Activated CD4-positive, CD25-positive, alpha-beta regulatory T cell (primary cell): ENCODE measurements at places on chromosomes 2 and 18.

- DNase-seq: no peak
These were observed 35.7 kb upstream of the NEMP2 start for GRCh38 chr2:190569994-190570755.

- no peak for DNase-seq
These were observed 381.6 kb upstream of the TRIB2 start for GRCh38 chr2:12335131-12335530.

GRCh38 chr2:37711308-37711731 is 39.9 kb upstream of the CDC42EP3 start:
- no peak for DNase-seq

GRCh38 chr18:37176621-37176934 is 347.7 kb downstream of the KIAA1328 start:
- DNase-seq: no peak

GRCh38 chr18:69518989-69519388 is 118.3 kb downstream of the DOK6 start:
- no peak for DNase-seq

- DNase-seq: no peak
These were observed 36.7 kb downstream of the SLC9A4 start for GRCh38 chr2:102509749-102510148.

- DNase-seq: no peak
These were observed 134.8 kb downstream of the GCA start for GRCh38 chr2:162478721-162479129.

DNA sequence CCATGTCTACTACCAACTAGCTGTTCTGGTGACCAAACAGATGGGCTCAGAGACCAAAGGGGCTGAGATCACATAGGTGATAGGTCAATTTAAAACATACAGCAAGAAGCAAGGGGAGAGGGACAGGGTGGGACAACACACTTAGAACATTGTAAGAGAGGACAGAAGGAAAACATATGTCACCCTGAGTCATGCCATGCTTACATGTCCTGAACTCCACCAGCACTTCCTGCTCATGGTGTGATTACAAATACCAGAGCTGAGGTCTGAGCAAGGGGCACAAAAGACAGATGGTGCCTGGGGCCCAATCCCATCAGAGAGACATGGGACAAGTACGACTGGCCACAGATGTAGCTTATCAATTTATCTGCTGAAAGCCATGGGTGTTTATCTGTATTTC is 28.7 kb upstream of the GALNT14 start:
- no peak for DNase-seq

DNA sequence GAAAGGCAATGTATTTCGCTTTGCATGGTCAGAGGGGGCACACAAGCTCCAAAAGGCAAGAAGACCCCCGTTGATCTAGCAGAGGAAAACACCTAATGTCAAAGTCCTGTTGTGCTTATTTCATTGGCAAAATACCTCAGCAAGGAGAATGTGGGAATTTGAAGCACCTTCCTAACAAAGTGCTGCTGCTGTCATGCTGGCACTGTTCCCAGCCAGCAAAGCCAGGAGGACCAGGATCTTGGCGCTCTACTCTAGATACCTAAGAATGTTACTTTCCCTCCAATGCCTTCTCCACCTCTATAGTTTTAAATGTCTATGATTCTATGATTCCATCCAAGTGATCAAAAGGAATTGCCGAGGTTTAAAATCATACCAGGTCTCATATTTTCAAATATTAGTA is 867.9 kb upstream of the POU3F3 start:
- no peak for DNase-seq

DNA sequence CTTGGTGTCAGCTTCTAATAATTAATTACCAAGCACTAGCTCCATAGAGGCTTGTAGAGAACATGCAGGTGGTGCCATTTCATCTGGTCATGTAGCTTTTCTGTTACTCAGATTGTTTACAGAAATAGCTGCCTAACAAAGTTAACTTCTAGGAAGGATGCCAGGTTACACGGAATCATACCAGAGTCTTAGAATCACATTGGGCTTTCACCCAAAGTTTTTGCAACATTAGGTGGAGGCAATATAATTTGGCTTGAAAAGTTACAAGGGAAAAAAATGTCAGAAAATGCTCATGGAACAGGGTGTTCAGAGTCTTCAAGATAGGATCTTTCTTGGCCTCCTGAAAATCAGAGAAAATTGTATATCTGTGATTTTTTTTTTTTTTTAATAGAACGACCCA is 135.6 kb downstream of the ARHGAP15 start:
- DNase-seq: no peak

DNA sequence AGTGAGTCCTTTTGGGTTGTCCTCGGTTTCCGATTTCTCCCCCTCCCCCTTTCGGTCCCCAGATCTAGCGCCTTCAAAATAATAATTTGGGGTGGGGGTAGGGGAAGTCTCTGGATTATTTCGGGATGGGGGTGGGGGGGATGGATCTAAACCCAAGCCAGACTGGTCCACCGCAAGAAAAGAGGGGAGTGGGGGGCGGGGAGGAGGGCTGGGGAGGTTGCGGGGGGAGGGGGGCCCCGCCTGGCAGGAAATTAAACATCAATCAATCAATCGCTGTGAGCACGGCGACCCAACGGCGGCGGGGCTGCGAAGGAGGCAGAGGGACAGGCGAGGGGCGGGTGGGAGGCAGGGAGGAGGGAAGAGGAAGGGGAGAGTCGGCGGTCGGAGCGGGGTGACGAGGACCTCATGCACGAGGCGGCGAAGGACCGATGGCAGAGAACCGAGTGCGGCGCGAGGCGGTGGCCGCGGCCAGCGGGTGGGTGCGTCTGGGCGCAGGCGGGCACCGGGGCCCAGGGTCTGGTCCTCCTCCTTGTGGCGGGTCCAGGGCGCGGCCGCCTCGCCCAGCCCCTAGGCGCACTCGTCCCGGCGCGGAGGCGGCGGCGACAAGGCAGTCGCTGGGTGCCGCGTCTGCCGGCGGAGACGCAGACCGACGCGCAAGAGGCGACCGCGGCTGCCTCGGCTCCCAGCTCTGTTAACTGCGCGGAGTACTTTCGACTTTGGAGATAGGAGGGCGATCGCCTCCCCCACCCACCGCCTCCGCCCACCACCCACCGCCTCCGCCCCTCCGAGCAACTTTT is 468 bp upstream of the SATB2 start:
- no peak for DNase-seq

DNA sequence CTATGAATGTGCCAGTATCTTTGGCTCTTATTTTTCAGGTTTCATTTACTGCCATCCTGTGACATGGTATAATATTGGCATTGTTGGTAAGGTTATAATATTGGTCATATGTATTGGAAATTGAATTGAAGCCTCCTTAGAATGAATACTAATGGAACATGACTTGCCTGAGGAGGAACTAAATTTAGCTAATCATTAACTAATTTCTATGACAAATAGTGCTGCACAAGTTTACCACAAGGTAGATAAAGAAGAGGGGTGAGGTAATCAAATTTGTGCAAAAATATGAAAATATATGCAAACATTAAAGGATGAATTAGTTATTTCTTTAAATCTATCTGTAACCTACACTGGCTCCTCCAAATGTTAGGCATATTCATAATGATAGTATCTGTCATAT is 43.2 kb upstream of the ORC2 start:
- no peak for DNase-seq

- no peak for DNase-seq
These were observed 147.9 kb downstream of the TNS1 start for GRCh38 chr2:217854684-217855420.

DNA sequence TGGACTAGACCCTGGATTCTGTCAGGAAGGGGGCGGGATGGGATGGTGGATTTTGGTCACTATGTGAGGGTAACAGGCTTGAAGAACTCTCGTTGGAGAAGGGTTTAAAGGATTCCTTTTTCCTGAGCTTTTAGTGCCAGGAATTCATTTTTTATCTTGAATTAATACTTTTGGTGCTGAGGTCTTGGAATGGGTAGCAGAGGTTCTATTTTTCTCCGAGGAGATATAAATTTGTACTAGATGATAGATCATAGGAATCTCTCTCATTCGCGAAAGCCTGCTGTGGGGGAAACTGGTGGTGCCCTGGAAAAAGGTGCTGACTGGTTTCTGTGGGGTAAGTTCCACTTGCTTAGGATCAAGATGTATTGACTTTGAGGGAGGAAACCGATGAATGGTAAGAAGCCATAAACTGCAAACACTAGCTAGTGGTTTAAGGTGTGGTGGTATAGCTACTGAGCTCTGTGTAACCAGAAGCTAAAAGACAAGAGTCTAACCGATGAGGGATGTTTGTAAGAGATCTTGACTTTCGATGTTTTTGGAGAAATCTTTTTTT is 706 bp downstream of the AGPS start:
- DNase-seq: no peak

DNA sequence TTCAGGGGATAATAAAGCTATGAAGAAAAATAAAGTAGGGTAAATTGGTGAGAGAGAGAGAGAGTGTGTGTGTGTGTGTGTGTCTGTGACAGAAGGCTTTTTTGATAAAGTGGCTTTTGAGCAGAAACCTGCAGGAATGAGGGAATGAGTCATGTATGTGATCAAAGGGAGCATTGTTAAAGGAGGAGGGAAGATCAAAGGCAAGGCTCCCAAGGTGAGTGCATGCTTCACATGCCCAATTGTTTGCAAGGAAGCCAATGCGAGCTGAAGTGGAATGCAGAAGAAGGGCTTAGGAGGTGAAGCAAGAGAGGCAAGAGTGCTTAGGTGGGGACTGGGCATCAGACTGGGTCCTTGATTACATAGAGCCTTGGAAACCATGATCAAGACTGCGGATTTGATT is 96.8 kb downstream of the DNAH6 start:
- DNase-seq: no peak

DNA sequence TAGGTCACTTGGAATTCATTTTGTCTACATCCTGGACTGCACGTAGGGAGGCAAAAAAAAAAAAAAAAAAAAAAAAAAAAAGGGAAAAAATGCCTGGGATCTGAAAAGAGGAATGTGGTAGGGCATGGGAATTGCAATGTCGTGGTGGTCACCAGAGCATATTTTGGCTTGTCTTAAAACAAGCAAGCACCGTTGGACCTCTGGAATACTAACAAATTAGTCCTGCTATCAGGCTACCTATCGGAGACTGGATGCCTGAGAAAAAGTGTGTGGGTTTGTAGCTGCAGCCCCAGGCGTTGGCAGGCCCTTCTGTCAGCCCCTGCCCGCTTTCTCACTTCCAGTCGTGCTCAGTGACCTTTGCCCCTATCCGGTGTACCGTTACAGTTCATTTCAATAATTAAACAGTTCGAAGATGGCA is 588.5 kb upstream of the ZEB2 start:
- DNase-seq: no peak

DNA sequence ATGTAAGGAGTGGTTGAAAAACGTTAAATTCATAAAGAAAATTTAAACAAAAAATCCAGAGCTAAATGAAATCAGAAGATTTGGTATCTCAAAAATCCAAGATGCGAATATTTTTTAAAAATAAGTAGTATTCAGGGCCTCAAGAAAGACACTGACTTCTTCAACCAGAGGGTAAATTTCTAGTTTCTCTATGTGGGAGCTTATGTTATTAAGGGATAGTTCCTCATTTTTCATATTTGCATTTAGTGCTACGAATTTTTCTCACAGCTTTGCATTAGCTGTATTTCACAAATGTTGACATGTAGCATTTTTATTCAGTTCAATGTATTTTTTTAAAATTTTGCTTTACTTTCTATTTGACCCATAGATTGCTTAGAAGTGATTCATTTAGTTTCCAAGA is 454.7 kb downstream of the CBLN2 start:
- no peak for DNase-seq

- DNase-seq: no peak
These were observed 5.7 kb downstream of the SMC6 start for GRCh38 chr2:17747684-17748452.

- DNase-seq: no peak
These were observed 22.8 kb upstream of the C1QL2 start for GRCh38 chr2:119181391-119181790.

DNA sequence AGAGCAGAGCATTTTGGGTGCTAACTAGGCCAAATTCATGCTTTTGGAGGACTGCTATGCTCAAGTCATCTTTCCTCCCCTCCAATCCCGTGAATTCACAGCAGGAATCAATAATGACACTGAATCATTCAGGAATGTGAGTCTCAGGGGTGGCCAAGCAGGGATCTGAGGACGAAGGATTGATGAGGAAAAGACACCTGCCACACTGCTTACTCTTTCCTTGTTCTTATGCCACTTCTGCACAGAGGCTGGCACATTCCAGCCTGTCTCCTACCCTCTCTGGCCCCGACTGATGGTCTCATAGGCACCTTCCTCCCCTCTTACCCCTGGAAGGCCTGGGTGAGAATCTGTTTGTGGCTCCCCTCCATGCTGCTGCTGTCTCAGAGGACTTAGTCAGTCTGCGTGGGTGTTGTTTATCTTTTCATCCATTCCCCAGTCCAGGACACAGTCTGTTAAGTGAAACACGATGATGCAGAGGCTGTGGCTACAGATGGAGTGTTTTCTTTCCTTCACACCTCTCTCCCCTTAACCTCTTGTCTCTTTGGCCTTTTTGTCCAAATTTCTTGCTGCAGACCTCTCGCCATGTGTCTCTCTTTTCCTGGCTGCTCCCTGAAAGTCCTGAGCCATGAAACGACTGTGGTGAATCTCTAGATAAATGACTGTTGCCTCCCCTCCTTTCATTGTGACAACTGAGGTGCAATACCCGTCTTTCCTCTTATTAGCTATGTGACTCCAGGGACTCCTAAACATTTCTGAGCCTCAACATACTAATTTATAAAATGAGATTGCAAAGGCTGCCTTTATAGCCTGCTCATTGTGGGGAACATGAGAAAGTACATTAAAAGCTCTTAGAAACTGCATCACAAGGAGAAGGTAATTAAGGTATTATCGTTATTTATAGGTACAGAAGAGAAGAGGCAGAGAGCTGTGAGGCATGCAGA is 86.9 kb downstream of the RDH14 start:
- DNase-seq: no peak

DNA sequence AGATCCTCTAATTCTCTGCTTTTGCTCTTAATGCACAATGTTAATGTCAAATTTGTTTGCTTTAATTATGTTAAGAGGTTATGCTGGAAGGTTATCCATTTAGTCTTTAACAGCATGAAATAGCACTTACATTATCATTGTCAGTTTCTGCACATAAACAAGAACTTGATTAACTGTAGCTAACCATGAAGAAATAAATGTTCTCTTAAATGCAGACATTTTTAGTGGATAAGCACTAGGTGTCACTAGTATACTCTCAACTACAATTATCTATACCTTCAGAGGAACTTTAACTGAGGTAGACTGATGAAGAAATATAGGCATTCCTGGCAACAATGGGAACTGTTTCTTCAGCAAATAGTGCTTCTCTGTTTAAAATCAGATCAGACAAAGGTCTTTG is 178.8 kb upstream of the CHST9 start:
- DNase-seq: no peak

GRCh38 chr2:287471-287885 is 413 bp downstream of the ALKAL2 start:
- no peak for DNase-seq

DNA sequence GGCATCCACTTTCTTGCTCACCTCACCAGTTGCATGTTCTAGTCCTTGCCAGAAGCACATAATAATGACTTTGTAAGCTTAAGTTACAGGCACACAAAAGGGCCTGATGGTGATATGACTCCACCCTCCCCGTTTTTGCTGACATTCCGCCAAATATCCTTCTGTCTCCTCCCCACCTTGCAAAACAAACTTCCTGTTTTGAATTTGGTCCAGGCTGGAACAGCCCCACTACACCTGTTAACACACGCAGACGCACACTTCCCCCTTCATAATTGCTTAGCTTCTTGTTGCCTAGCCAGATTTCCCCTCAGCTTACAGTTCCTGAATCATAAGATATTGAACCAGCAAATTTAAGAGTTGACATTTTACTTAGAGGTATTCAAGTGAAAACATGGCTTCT is at the start of gene MGAT5:
MGAT5 (plus strand) TSS at position 269 of the 400 bp plus-strand sequence. CDS start 332 bp downstream, outside the sequence.
- DNase-seq: no peak
